Stimulated activated CD4-positive, alpha-beta T cell treated with anti-CD3 and anti-CD28 coated beads, Interleukin-1b, Interleukin-23, amount 100 ng/mL, for 1 hour (primary cell): ENCODE measurements at places on chromosomes 11 and 22.

DNA sequence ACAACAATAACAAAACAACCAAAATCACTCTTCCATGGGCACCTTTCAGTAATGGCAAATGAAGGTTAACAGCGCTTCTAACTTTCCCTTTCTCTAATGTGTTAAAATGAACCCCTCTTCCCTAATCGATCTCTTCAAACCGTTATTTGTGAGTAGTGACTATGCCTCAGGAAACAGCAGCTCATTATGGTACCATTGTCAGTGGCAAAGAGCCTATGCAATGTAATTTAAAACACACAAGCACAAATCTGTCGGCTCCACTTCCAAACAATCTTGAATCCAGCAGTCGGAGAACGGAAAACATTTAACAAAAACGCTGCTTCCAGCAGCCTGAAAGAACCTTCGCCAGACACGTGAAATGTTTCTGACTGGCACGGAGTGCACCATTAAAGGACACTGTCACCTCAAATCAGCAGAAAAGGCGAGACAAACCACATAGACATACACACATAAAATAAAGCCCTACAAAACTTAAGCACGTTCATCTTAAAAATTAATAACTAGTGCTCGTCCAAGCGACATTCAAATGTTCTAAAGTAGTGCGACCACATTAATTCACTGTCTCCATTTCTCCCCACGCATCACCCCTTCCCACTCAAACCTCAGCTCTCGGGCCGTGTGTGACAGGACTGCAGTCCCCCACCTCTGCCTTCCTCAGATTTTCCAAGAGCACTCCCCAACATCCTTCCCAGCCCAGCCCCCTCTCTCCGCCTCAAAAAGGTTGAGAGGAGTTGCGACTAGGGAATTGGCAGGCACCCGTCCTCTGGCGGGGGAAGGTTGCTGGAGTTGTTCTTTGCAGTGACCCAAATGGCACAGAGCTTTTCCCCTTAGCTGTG lies 748 bp downstream of the RAB30 start:
- DNase-seq = no peak

DNA sequence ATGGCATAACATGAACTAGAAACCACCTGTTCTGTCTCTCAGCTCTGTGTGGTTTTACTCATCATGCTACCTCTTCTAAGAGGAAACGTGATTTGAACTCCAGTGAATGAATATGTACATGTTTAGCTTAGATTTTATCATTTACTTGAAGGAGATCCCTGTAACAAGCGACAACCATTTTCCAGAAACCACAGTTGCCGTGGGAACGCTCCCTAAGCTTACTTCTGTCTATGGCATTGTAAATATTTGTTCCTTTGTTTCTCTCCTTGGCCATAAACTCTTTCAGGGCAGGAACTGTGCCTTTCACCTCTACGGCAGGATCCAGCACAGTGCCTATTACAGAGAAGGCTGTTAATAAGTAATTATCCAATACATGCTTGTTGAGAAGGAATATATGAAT lies 17.1 kb upstream of the TPH1 start:
- no peak for DNase-seq

DNA sequence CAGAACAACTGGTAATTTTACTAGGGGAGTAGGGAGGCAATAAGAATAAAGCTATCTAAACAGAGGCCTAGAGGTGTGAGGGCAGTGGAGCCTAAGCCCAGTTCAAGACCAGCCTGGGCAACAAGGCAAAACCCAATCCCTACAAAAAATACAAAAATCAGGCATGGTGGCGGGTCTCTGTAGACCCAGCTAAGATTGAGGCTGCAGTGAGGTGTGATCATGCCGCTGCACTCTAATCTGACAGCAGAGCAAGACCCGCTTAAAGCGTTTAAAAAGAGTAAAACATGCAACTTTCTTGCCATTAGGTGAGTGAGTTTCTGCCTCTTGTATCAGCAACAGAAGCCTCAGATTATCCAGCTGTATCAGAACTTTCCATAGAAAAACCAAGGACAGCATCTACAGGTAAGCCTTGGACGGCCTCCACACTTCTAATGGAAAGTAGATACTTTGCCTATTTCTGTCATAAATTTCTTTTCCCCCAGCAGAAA lies 12.1 kb downstream of the TAF1D start:
- no peak for DNase-seq

GRCh38 chr11:123427405-123427804 lies 2.7 kb upstream of the GRAMD1B start:
- no peak for DNase-seq
